ENCODE measurements at places on chromosomes 2 and 18.

GRCh38 chr18:49988733-49989132 lies 175.4 kb upstream of the ACAA2 start:
- DNase-seq, result no peak

DNA sequence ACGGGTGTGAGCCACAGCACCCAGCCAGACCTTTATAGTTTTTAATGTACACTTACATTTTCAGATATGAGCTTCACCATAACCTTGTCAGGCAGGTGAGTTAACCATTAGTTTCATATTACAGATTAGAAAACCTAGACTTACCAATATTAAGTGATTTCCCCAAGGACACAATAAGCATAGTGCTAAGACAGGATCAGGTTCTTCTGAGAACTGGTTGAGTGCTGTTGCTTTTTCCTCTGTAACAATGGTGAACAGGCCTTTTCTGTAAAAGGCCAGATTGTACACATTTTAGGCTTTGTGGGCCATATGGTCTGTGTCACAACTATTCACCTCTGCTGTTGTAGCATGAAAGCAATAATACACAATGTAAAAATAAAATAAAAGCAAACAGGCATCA lies 332.0 kb downstream of the PIK3C3 start:
- no peak for DNase-seq

- DNase-seq, result no peak
Observed at GRCh38 chr2:238651306-238652052, 196.4 kb upstream of the TWIST2 start.

DNA sequence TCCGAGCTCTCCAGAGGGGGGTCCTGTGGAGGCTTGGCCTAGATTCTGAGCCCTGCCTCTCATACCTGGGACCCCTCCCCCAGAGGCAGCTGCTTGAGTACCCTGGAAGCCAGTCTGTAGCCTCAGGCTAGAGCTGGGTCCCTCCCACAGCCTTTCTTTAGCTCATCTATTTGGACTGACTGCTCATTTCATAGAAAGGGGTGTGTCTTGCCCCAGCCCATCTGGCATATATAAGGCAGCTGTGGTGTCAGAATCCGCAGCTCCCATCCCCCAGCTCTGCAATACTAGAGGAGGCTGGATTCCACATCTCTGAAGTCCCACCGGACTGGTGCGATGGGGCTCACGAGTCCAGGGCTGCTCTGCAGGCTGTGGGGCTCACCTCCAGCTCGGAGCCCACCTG lies 26.1 kb downstream of the MPHOSPH10 start:
- no peak for DNase-seq

DNA sequence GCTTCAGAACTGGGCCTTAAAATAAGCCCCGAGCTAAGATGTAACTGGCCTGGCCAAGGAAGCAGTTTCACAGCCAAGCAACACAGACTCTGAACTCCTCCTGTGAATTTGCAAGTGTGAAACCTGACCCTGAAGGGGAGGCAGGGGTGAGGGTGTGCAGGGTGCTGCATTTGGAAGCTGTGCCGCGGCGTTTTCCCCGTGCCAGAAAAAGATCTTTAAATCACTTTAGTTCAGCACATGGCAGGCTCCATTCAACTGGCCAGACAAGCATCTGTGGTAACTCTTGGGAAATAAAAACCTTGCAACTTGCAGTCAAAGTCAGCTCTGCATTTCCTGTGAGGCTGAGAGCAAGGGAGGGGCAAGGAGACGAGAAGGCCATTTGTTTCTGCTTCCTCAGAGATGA lies 209.3 kb upstream of the SOX11 start:
- DNase-seq, result no peak

DNA sequence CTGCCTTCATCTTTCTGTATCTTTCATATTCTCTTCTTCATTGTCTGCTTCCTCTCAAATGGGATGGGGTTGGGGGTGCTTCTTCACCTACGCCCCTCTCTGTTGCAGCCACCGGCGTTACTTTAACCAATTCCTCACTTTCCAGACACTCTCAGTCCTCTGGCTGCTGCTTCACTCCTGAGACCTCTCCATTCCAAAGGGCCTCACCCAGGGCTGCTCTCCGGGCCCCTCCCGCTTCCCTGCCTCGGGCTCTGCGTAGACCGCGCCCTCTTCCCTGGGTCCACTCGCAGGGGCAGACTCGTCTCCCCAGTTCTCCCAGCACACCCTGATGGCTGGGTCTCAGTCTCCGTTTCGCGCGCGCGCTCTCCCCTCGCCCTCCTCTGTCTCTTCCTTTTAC lies 926 bp downstream of the SERPINB8 start:
- no peak for DNase-seq

- DNase-seq, result no peak
Observed at GRCh38 chr18:74266161-74266560, 25.6 kb downstream of the CYB5A start.

DNA sequence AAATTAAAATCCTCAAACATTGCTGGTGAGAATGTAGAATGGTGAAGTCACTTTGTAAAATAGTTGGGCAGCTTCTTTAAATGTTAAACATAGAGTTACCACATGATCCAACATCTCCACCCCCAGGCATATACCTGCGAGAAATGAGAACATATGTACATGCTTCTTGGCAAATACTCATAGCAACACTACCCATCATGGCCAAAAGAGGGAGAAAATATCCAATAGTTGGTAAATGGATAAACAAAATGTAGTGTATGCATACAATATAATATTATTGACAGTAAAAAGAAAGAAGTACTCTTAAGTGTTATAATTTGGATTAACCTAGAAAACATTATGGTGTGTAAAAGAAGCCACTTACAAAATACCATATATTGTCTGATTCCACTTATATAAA lies 185.9 kb downstream of the CDH7 start:
- no peak for DNase-seq

DNA sequence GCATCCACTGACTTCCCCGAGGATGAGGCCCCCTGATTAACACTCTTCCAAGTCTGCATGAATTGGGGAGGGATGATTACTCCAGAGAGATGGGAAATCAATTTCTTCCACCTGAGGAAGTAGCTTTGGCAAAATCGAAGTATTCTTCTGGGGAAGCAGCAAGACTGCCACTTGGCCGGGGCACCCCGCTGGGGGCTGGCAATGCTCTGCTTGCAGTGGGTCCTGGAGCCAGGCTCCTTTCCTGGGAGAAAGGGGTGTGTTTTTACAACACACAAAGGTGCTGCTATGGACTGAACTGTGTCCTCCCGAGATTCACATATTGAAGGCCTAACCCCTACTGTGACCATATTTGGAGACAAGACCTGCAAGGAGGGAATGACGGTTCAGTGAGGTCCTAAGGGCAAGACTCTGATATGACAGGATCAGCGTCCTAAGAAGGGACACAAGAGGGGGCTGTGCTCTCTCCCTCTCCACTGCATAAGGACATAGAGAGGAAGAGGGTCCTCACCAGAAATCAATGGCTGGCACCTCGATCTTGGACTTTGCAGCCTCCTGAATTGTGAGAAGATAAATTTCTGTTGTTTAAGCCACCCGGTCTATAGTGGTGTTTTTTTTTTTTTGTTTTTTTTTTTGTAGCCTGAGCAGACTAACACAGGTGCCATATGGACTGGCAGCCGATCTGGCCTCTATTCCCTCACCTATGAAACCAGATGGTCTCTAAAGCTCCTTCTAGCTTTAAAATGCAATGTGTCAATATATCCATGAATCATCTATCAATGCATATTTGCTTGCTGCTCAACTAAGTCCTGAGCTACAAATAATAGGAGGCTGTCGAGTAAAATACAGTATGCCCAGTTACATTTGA lies 3.6 kb upstream of the SMARCAL1 start:
- DNase-seq, result no peak

DNA sequence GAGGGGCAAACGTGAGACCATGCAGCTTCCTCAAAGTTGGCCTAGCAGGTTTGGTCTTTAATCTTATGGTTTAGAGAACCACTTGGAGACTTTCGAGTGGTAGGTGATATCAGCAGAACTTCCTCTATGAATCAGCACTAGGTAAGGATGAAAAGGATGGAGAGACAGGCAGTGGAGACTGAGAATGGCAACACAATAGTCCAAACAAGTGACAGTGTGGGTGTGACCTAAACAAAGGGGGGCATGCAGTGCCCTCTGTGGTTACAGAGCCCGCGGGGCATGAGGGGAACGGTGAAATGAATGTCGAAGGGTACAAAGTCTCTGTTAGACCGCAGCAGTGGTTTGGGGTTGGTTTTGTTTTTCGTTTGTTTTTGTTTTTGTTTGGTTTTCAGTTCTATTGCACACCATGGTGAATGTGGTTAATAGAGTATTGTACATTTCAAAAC lies 143.9 kb downstream of the L3MBTL4 start:
- no peak for DNase-seq

GRCh38 chr2:28552045-28552823 lies 56.4 kb downstream of the PLB1 start:
- DNase-seq, result no peak

DNA sequence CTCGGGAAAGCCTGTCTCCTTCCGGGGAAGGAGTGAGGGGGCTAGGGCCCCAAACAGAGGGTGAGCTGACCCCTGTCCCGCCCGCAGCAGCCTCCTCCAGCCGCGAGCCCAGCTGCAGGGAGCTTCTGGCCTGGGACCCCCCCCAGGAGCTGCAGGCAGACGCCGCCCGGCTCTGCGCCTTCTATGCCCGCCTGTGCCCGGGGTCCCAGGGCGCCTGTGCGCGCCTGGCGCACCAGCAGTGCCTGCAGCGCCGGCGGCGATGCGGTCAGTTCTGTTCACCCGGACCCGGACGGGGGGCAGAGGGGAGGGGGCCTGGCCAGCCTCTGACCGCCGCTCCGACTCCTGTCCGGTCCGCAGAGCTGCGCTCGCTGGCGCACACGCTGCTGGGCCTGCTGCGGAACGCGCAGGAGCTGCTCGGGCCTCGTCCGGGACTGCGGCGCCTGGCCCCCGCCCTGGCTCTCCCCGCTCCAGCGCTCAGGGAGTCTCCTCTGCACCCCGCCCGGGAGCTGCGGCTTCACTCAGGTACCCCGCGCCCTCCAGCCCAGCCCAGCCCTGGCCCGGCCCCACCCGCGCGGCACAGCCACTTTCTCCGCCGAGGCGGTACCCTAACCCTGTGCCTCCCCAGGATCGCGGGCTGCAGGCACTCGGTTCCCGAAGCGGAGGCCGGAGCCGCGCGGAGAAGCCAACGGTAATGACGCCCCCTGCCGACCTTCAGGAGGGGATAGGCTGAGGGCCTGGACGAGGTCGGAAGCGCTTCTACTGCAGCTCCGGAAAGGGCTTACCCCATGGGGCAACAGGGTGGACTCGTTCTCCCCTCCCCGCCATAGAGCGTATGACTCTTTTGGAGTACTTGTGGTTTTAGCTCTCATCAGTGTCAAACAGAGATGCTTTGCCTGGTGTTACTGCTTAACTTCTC lies 2.0 kb upstream of the CHRND start:
- DNase-seq, result no peak

DNA sequence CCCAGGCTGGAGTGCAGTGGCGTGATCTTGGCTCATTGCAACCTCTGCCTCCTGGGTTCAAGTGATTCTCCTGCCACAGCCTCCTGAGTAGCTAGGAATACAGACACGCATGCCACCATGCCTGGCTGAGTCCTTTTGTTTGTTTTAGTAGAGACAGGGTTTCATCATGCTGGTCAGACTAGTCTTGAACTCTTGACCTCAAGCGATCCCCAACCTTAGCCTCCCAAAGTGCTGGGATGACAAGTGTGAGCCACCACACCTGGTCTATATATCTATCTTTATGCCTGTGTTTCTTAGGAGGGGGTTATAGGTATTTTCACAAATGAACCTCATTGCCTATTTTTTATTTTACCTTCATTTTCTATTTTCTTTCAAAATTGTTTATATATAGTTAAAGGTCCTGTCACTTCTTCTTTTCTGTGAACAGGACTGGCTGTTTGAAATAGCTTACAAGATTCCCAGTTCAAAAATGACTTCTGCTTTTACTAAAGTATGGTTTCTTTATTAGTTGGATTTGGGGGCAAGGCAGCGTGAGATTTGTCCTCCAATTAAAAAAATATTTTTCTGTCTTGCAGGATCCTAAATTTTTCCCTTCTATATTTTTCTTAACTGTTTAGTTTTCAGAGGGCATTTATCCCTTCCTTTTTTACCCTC lies 16.4 kb upstream of the MARCHF7 start:
- no peak for DNase-seq

DNA sequence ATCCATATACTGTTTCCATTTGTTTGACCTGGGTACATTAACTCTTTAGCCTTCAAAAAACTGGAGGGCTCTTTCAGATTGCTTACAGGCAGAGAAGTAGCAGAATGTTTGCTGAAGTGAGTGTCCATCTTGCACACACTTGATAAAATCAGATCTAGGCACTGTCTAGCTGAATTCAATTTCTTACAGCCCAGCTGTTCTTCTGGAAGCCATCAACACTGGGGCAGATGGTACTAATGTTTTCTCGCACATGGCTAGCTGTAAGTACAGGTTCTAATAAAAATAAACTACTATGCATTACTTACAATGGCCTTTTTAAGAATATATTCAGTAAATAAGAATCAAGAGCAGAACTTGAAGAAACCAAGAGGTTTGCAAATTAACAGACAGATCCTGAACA lies 175.9 kb downstream of the NBAS start:
- DNase-seq, result no peak

DNA sequence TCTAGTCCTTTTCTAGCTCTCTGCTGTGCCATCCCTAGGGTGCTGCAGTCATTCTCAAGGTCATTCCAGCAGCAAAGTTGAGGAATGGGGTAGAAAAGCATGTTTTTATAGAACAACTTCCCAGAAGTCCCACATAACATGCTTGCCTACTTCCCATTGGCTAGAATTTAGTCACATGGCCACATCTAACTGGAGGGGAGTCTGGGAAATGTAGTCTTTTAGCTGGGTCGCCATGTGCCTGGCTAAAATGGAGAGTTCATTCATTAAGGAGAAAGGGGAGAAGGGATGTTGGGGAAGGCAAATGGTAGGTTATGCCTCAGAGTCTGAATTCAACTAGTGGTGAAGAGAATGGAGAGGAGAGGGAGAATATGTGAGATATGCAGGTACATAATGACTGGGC lies 85.7 kb downstream of the SLC4A3 start:
- DNase-seq, result no peak

- no peak for DNase-seq
Observed at GRCh38 chr2:152418688-152419087, 83.7 kb downstream of the FMNL2 start.

DNA sequence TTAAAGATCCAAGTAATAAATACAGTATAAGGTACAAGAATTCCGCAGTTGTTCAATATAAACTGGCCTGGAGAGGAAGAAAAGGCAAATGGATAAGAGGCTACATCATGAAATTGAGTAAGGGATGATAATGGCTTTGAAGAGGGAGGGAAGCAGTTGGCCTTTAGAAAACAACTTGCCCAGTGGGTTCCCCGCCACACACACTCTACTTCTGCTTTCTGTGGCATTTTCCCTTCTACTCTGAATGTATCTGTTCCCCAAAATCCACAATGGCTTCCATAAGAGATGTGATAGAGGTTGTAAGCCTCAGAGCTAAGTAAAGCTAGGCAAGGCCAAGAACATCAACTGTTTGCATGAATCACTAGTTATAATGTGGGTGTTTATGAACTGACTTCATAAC lies 221.3 kb downstream of the MBD2 start:
- DNase-seq, result no peak
